ENCODE measurements at places on chromosomes 1 and 21.

GRCh38 chr1:6281511-6282402 is 20.9 kb upstream of the GPR153 start:
- DNase-seq: no peak

- DNase-seq: no peak
Observed at GRCh38 chr1:65235867-65236805, 73.2 kb upstream of the DNAJC6 start.

DNA sequence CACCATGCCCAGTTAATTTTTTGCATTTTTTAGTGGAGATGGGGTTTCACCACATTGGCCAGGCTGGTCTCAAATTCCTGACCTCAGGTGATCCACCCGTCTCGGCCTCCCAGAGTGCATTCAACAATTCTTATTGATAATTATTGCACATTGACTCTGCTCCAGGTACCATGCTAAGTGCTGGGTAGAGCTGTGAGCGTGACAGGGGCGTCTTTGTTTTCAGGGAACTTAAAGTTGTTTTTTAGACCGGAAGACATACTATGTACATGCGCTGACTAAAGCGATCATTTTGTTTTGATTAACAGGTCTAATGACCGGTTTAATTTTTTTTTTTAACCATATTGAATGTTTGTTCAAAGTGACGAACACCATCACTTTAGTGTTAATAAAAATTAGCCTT is 4.0 kb downstream of the CD247 start:
- no peak for DNase-seq

GRCh38 chr1:217373761-217374701 is 256.9 kb downstream of the GPATCH2 start:
- no peak for DNase-seq

- no peak for DNase-seq
Observed at GRCh38 chr1:194047921-194048320, 861.5 kb upstream of the B3GALT2 start.

DNA sequence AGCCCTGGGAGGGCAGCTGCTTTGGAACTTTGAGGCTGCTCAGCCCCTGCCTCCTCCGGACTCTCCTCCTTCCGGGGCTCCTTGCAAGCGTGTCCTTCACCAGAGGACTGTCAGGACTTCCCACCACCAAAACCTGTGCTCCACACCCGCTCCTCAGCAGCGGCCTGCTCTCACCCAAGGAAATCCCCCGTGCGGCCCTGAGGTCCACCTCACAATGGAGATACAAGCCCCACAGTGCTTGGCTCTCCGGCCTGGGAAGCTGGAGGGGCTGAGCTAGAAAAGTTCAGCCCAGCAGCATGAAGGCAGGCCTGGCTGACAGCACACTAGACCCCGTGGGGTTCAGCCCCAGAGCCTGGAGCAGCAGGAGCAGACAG is 33.6 kb downstream of the PGBD5 start:
- no peak for DNase-seq

DNA sequence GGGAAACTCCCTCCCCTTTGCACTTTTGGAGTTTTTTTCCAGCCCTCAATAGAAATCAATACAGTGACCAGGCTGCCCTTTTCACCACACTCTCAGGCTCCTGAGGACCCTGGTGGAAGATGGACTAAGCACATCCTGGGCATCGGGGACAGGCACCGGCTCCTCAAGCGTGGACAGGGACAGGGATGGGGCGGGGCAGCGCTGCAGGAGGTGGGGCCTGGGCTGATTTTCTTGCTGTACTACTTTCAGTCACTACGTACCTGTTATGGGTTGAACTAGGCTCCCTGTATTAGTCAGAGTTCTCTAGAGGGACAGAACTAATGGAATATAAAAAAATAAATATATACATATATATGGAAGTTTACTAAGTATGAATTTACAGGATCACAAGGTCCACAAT is 2.5 kb downstream of the MX2 start:
- no peak for DNase-seq

DNA sequence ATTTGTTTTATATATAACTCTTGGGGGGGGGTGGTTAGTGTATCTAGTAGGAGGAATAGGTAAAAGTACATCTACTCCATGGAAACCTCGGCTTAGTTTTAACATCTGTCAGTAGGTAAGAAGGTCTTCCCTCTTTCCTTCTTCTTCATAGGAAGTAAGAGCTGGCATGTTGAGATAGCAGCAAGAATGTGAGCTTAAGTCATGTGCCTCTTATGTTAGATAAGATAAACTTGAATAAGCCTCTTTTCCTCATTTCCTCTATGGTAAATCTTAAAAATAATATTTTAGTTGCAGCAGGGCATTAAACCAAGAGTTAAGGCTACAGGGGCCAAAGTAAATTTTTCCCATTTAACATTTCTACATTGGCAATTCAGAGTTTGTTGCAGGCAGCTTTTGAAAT is 100.4 kb downstream of the MAP3K21 start:
- no peak for DNase-seq

DNA sequence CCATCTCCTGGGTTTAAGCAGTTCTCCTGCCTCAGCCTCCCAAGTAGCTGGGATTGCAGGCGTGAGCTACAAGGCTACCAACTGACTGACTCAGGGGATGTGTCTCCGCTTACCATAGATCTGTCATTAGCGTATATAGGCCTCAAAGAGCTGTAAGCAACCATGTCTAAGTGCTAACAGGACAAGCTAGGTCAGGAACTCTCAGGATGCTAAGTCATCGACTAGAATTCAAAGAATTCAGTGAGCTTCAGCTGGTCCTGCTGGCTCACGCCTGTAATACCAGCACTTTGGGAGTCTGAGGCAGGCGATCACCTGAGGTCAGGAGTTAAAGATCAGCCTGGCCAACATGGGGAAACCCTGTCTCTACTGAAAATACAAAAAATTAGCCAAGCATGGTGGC is 29.5 kb downstream of the CAPN2 start:
- DNase-seq: no peak

- no peak for DNase-seq
Observed at GRCh38 chr1:160200786-160201185, 4.4 kb upstream of the PEA15 start.

- DNase-seq: no peak
Observed at GRCh38 chr1:45677751-45678245, 8.5 kb downstream of the GPBP1L1 start.

- no peak for DNase-seq
Observed at GRCh38 chr1:92577261-92577895, 90.7 kb upstream of the GFI1 start.

DNA sequence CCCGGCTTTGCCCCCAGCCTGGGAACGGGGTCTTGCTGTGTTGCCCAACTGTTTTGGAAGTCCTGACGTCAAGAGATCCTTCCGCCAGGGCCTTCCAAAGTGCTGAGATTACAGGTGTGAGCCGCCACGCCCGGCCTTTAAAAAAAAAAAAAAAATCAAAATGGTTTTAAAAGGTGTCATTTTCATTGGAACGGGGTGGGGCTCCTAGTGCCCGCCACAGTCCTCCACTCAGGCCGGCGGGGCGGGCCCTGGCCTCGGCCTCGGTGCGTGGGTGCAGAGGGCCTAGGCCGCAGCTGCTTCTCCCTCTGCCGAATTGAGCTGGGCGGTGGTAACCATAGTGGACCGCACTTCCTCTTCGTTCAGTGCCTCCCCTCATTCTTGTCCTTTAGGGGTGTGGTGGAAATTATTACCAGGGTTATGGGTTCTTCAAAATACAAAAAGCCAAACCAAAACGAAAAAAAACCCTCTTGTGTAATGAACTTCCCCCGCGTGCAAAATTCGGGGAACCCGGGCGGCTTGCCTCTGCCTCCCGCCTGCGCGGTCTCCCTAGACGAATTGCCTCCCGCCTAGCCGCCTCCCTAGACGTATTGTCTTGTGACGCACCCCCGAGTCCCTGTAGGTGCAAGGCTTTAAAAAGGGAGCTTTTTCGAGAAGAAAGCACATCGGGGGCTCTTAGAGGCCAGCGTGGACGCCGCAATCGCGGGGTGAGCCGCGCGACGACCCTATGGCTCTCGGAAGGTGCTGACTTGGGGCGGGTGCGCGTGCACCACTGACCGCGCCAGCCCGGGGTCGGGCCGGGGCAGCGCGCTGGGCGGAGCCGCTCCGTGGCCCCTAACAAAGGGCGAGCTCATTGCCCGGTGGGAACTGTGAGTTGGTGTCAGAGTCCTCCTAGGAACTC is 10.5 kb upstream of the SPEN start:
- DNase-seq: no peak

DNA sequence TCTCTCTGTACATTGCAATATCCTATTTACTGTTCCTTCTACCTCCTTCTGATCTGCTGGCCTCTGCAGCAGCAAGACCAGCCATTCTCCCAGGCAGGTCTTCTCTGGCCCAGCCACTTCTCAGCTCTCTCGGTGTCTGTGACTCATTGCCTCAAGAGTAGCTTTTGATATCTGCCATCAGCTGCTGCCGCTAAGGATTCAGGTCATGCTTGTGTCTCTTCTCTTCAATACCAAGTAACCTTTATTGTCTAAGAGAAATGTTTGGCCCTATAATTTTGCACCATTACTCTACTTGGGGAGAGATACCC is 101.8 kb downstream of the TMEM53 start:
- no peak for DNase-seq

DNA sequence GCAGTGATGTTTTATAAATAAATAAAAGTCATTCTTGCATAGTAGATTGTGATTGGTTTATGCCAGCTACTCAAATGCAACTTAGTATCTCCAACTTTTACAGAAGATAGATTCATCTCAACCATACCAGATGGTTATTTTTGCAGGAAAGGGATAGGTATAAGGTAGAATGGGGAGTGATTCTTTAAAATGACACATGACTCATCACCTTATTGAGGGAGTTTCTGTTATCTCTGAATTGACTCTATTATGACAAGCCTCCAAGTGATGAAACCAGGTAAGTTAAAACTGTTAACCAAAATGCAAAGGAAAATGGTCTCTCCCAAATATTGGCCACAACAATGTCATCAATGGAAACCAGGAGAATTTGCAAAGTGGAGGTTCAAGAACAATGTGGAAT is 54.5 kb downstream of the PTPRC start:
- no peak for DNase-seq

DNA sequence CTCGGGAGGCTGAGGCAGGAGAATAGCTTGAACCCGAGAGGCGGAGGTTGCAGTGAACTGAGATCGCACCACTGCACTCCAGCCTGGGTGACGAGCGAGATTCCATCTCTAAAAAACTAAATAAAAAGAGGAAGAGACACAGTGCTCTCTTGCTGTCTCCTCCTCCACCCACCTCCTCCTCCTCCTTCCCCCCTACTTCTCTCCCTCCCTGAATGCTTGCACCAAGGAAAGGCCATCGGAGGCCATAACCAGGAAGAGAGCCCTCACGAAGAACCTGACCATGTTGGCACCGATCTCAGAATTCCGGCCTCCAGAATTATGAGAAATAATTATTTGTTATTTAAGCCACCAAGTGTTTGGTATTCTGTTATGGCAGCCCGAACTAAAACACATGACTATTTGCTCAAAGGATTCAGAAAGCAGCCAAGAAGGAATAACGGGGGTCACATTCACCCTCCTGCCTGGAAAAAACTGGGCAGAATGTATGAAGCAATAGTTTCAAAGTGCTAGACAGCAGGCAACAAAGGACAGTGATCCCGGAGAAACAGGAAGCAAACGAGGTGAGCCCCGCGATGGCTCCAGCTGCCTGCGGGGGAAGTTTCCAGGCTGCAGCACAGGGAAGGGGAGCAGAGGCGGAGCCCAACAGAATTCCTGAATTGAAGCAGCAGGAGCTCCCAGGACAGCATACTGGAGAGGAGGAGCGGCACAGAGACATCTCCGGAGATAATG is 35.8 kb downstream of the LDLRAD1 start:
- no peak for DNase-seq

DNA sequence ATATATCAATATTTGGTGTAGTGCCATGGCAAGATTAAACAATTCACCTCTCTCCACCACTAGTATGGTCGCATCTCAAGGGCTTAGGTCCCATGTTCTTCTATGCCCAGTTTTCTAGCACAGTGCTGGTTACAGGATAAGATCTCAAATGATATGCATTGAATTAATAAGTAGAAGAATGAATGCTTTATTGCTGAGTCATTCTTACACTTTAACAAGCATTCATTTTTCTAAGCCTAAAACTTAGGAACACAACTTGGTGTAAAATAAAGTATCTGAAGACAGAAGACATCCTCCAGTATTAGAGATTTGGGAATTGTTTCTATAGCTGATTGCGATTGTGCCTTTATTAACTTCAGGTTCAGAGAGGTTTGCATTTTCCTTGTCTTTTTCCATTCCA is 85.8 kb downstream of the TBX15 start:
- no peak for DNase-seq

DNA sequence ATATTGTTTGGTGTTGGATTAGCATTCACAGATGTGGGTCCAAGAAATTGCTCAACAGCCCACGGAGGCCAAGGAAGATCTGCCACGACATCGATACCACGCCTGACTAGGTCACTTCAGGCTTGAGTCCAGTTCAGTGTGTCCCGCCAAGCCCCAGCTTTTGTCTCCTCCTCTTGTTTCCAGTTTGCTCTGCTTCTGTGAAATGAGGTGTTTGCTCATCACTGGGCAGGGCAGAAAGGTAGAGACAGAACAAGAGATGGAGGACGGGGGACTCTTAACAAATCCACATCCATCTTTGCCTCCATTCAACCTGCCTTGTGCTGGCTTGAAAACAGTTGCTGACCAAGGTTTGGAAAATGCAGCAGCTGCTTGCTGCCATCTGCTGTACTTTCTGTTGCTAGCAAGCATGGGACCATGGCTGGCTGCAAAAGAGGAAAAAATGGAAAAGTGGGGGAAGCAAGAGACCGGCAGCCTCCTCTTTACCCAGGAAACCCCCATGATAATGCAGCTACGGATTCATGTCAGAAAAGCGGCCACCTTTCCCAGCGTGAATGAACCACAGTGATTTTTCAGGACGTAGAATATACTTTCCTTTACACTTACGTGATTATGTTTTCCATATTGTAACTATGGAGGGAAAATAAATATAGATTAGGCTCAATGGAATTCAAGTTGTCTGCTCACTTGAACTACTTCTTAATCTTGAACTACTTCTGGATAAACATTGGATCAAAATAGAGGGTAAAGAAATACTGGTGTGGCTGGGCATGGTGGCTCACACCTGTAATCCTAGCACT is 80.2 kb upstream of the GREM2 start:
- DNase-seq: peak; percentile 11

DNA sequence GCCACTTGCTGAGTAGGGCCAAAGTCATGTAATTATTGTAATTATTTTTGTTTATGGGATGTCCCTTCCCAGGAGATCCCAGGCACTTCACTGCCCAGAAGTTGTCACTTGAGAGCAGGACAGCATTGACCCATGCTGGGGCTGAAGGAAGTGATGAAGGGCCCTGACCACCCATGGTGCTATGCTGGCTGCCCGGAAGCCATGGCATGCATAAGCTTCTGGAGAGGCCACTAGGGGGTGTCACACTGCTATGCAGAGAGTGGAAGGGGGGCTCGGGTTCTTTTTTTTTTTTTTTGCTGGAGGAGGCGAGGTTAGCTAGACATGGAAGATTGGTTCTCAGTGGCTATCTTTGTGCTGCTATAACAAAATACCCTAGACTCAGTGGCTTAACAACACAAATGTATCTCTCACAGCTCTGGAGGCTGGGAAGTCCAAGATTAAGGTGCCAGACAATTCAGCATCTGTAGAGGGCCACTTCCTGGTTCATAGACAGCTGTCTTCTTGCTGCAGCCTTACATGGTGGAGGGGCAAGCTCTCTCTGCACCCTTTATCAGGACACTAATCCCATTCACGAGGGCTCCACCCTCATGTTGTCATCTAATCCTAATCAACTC is 84.9 kb downstream of the CNIH3 start:
- DNase-seq: no peak

- DNase-seq: no peak
Observed at GRCh38 chr1:101566883-101567538, 330.2 kb downstream of the S1PR1 start.
